ENCODE measurements at places on chromosomes 6 and 20. TPM values are rescaled to one million over a fixed set of nuclear protein-coding genes. Genes with fewer than 3 reads are reported as not detected.

HAO1 gene
- total RNA-seq, result not detected

GTPBP2 gene
- 27.9 TPM for total RNA-seq

ZC2HC1B gene
- not detected for total RNA-seq

C20orf141 gene
- not detected for total RNA-seq

HLA-DQB2 gene
- total RNA-seq, result 2.9 TPM

STMND1 gene
- not detected for total RNA-seq

RWDD2A gene
- 3.2 TPM for total RNA-seq

- DNase-seq, result no peak
Observed at GRCh38 chr6:11682561-11682975, 96.0 kb downstream of the ADTRP start.

DNA sequence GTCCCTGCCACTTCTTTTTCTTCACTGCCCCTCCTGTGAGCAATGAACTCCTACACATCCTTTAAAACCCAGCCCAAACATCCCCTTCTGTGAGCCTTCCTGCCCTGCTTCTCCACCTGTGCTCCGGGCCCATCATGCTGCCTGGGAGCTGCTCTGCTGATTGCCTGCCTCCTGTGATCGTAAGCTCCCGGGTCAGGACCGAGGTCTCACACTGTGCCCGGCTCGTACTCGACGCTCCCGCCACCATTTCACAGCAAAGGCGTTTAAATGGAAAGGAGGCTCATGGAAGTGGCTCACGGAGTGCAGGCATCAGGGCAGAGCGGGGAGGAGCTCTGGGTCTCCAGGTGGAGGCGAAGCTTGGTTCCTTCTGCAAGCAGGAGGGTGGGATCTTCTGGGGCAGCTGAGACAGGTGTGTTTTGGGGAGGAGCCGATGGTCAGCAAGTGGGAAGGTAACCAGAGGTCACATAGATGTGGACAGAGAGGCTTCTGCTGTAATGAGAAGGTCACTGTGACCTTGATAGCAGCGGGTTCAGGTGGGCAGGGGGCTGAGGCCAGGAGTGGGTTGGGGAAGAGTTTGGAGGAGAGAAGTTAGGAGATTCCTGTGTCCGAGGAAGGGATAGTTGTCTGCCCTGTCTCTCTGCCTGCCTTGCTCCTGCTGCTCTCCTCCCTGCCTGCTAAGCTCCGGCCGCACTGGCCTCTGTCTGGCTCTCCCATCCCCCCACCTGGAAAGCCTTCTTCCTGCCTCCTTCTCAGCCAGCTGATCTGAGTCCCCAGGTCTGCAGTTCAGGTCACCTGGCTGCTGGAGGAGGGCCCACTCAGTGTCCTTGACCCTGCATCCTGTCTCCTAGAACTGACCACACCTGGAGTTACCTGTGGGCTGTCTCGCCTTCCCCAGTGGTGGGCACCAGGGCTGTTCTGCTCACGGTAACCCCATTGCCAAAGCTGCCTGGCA, 52.7 kb upstream of the FRMD1 start:
- no peak for DNase-seq

DNA sequence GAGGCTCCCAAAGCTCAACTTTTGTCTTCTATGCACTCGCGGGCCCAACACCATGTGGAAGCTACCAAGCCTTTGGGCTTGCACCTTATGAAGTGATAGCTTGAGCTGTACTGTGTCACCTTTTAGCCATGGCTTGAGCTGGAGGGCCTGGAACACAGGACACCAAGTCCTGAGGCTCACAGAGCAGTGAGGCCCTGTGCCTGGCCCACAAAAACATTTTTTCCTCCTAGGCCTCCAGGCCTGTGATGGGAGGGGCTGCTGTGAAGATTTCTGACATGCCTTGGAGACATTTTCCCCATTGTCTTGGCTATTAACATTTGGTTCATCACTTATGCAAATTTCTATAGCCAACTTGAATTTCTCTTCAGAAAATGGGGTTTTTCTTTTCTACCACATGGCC, 96.5 kb downstream of the MMUT start:
- DNase-seq, result no peak

DNA sequence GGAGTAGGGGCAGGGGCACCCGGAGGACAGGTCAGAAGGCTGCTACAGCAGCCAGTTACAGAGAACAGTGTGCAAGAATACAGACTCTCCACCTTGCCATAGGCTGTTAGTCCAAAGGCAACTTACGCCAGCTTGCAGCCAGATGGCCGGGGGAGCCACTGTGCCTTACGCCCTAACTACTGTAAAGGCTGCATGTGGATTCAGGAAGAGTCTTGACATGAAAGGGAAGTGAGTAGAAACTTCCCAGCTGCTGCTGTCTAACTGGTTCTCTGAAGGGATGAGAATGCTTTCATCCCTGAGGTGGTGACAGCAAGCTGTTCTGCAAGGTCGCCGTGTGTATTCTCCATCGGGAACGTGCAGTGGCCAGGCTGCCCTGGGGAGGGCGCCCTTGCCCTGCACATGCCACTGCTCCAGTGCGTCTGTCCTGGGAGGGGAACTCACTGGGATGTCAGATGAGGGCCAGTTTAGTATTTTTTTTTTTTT, 46.1 kb downstream of the LYRM4 start:
- DNase-seq, result no peak

GRCh38 chr20:41540918-41541317, 77.3 kb downstream of the CHD6 start:
- DNase-seq, result no peak

DNA sequence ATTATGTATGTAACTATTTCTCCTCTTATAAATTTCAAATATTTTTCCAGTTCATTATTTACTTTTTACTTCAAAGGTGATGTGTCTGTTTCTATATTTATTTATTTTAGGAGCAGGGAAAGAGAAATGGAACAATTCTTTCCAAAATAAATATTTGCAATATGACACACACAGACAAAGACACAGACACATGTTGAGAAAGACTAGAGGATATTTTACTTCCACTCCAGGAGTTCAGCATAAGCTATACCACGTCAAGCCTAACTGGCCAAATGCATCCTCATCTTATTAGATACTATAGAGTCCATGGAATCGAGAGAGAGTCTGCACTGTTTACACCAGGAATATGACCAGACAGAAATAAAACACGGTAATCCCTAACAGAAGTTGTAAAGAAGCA, 13.3 kb downstream of the RALGAPA2 start:
- DNase-seq, result no peak

DNA sequence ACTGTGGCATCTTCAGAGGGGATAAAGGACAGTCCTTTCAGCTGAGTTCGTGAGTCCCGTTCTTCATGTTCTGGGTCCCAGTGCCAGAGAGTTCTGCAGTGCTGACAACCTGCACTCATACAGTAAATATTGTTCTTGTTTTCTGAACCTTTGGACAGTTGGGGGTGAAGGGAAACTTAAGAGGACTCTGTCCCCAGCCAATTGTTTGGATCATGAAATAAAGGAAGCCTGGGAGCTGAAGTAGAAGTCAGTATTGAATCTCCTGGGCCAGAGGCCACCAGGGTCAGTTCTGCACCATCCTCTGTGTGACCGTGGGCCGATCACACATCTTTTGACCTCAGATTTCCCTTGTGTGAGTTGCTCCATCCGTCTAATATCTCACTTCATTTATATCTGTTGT, 3.2 kb downstream of the SLC2A12 start:
- no peak for DNase-seq

GRCh38 chr6:21327326-21328112, 266.0 kb upstream of the SOX4 start:
- DNase-seq, result no peak

DNA sequence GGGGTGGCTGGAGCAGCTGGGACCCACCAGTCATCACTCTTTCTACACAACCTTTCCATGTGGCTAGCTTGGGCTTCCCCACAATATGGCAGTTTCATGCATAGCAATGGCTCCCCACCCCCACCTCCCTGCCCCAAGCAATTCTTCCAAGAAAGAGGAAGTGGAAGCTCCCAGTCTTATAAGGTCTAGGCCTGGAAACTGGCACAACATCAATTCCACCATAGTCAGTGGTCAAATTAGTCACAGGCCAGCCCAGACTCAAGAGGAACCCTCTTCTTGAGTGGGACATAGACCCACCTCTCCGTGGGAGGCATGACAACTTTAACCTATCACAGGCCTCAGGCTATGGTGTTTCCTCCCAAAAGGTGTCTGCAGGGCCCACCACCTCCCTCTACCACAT, 17.7 kb downstream of the TGM6 start:
- no peak for DNase-seq

DNA sequence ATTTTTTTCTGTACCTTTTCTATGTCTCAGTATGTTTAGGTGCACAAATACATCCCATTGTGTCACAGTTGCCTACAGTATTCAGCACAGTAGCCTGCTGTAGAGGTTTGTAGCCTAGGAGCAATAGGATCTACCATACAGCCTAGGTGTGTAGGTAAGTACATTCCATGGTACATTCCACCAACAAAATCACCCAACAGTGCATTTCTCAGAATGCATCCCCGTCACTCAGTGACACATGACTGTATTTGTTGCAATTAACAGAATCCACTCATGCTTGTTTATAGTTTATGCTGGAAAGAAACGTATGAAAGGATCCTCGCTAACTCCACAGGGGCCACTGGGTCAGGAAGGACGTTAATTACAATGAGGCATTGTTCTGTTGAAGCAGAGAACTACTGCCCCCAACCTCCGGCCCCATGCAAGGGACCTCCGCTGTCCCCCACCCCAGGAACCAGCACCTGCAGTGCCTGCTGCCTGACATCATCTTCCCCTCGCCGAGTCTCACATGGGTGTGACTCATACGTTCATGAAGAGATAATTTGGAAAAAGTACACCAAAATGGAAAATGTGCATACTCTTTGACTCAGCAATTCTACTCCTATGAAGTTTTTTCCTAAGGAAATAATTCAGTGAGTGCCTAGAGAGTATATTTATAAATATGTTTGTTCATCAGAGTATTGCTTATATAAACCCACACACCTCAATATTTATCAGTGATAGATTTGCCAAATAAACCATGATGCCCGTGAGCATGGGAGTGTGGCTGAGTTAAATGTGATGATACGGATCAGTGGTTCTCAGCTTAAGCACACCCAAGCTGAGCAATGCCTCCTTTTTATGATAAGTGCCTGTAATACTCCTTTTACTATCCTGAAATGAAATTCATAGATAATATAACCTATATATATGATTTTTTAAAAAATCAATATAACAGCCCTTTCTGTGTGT, 156.4 kb upstream of the ECI2 start:
- peak; percentile 54 for DNase-seq

GRCh38 chr6:5809450-5809849, 197.3 kb downstream of the NRN1 start:
- no peak for DNase-seq

DNA sequence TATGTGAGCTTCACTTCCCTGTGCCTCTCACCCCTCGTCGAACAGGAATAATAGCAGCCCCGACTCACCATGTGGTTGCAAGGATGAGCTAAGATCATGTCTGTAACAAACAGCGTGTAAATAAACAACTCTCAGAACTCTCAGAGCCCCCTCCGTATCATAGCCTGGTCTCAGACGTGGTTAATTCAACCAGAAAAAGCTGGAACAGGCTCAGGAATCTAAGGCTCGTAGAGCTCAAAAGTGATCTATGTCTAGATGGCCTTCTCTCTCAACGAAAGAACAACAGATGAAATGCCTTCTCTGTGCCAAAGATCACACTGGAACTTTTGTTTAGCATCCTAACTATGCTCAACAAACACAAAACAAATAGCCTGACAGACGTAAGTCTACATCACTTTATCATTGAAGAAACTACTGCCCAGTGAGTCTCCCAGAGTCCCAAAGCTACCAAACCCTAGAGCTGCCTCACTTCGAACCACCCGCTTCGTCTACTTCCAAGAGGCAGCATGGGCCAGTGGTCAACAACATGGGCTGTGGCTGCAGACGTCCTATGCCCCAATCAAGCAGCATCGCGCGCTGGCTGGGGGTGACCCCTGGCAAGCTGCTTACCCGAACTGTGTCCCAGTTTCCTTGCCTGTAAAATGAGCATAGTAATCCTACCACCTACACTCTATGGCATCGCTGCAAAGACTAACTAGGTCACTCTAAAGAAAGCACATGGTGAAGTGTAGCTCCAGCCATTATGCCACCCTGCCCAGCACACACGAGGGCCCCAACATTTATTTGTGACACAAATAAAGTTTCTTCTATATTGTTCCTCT, 35.1 kb downstream of the NFATC2 start:
- no peak for DNase-seq

DNA sequence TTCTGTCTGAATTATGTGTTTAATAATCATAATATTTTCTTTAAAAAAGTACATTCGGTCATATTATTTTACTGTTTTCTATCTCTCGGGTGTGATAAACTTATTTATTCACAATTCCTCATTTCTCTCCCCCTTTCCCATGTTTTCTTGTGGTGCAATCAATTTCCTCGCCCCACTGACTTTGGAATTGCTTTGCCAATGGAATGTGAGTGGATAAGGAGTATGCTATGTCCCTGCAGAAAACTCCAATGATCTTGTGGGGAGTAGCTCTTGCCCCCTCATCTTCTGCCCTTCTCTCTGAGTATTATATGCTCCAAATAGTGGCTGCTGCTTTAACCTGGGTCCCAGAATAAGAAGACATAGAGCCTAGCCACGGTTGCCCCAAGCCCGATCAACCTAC, 64.1 kb downstream of the HMGN3 start:
- DNase-seq, result no peak

DNA sequence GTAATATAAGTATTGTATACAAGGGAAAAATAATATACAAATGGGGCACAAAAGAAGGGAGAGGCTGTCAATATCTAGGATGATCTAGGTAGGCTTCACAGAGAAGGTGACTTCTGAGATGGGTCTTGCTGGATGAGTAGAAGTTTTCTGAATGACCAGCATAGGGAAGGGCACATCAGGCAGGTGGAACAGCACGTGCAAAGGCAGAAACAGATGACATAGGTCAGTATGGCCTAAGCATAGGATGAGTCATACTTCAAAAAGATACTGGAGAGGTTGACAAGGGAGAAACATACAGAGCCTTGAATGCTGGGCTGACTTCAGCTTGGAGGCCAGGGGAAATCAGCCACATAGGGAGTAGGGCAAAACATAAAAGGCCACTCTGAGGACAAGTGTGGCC, 31.9 kb upstream of the SIRPA start:
- DNase-seq, result no peak

- no peak for DNase-seq
Observed at GRCh38 chr6:21420146-21420878, 173.2 kb upstream of the SOX4 start.
